ENCODE measurements at places on chromosomes 2 and 18.

- DNase-seq, result no peak
These were observed 22.6 kb downstream of the MEIS1 start for GRCh38 chr2:66457545-66457944.

- no peak for DNase-seq
These were observed 290.9 kb upstream of the HDAC4 start for GRCh38 chr2:239691720-239692119.

DNA sequence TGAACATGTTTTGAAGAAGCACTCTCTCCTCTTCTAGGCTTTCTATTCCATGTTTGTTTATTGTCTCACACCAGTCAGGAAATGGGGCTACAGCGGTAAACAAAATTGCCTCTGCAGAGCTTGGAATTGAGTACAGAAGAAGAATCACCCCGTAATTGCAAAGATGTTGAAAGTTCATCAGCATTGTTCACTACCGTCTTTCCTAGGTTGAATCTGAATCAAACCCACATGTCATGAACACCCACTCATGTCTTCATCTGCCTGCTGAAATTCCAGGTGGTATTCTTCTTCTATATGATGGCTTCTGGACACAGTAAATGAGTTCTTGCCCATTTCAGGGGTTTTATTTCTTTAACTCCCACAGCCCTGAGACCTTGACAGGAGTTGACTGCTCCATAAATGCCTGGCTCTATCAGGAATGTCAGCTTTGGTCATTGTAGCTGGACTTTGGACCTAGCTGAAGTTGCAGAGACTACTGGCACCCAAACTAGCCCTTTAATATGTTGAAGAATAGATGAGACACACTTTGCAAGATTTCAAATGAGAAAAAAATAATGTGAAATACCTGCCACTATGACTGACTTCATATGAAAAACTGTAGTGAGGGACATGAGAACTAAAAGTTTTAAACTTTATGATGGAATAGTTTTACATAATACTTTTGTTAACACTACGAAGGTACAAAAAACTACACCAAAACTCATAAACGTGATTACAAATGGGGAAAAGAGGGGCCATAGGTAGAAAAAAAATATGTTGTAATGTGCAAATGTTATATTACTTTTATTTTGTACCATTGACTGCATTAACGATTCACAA is 1235.3 kb upstream of the ZEB2 start:
- no peak for DNase-seq

GRCh38 chr2:56185101-56185581 is 1.4 kb downstream of the CCDC85A start:
- DNase-seq, result no peak

- no peak for DNase-seq
These were observed 280.7 kb upstream of the RND3 start for GRCh38 chr2:150767991-150768746.

DNA sequence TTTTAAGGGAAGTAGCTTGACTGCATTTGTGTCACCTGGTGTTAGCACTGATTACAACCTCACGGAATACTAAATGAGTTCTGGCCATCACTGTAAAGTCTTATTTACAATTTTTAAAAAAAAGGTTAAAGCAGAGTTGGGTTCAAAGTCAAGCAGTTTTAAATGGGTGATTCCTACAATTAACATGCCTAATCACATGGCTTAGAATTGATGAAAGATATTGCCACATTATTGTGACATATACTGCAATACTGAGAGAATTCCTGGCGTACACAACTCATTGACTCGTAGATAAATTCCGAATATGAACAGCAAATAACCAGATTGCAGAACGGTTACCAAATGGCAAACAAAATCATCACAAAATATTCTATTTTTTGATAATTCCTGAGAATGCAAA is 34.2 kb downstream of the ROCK2 start:
- no peak for DNase-seq
